ENCODE measurements at places on chromosomes 7 and 10.

DNA sequence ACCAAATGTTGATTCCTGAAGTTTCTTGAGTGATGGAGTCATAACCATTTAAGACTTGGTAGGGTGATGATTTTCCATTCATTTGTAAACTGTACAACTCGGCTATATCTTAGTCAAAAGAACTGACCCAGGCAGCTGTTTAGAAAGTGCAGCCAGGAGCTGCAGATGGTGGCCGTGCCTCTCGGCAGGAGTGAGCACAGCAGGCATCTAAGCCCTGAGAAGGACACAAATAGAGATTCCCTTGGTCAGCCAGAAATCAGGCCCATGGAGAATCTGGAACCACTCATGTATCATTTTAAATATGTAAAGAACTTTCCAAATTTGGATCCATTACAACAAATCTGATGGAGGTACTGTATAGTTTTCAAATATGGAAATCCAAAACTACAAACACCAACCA, 177.0 kb upstream of the AKR1E2 start:
- no peak for DNase-seq

DNA sequence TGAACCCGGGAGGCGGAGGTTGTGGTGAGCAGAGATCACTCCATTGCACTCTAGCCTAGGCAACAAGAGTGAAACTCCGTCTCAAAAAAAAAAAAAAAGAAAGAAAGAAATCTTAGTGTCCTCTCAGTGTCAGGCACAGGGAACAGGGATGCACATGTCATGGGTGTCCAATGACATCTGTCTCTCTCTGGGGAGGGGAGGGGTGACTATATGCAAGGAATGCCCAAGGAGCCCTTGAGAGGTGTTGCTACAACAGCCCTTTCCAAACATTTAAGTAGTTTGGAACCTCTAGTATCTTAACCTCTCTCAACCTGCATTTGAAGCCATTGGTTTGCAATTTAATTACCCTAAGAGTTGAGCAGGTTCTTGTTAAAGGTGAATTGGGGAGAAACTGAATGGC, 28.9 kb downstream of the PDLIM1 start:
- no peak for DNase-seq

- DNase-seq = no peak
Observed at GRCh38 chr7:117157241-117158209, 165.3 kb downstream of the WNT2 start.

- DNase-seq = no peak
Observed at GRCh38 chr10:50603151-50603850, 20.5 kb downstream of the SGMS1 start.

- DNase-seq = no peak
Observed at GRCh38 chr7:29915481-29916215, 74.0 kb downstream of the SCRN1 start.

DNA sequence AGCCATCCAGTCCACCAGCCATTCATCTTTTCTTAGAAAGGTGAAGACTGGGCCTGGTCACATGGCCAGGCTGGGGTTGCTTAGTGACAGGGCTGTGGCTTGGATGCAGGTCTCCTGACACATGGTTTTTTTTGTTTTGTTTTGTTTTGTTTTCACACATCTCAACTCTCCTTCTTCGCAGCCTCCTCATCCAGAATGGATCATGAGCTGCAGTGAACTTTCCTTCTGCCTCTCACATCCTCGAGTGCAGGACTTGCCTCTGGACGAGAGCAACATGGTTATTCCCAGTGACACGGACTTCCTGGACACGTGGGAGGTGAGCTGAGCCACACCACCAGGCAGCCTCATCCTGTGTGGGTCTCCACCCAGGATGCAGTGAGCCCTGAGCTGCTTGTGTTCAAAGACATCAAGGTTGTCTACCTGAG, 9.5 kb downstream of the AKR1E2 start:
- DNase-seq = no peak

DNA sequence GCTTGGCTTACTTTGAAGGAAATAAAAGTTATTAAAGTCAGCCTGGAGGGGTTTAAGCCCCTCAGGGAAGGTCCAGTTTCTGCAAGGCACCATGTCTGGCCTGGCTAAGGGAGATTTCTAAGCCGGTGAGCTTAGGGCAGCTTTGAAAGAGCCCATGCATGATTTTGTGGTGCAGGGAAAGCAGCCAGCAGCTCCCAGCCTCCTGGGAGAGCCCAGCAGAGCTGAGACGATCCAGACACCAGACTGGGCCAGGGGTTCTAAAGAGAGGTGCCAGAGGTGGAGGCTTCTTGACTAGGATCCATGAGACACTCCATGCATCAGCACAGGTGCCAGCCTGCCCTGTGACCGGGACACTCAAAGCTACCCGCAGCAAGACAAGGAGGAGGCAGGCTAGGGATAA, 59.6 kb upstream of the MKX start:
- no peak for DNase-seq

DNA sequence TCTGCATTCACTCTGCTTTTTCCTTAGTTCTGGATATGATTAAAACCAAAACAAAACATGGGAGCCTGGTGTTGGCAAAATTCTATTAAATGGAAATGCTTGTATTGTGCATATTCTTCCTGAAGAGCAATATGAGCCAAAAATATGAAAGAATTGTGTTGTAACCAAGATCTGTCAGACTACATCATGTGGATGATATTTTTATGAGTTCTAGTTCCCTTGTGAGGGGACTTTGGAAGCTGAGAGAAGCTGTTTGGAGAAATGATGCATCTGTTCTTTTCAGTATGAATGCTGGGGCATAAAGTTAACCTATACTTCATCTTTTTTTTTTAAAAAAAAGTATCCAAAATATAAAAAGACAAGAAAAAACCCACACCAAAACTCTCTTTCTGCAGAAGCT, 782.7 kb downstream of the ANKRD7 start:
- DNase-seq = no peak

- no peak for DNase-seq
Observed at GRCh38 chr7:139675127-139676125, 102.4 kb downstream of the HIPK2 start.

DNA sequence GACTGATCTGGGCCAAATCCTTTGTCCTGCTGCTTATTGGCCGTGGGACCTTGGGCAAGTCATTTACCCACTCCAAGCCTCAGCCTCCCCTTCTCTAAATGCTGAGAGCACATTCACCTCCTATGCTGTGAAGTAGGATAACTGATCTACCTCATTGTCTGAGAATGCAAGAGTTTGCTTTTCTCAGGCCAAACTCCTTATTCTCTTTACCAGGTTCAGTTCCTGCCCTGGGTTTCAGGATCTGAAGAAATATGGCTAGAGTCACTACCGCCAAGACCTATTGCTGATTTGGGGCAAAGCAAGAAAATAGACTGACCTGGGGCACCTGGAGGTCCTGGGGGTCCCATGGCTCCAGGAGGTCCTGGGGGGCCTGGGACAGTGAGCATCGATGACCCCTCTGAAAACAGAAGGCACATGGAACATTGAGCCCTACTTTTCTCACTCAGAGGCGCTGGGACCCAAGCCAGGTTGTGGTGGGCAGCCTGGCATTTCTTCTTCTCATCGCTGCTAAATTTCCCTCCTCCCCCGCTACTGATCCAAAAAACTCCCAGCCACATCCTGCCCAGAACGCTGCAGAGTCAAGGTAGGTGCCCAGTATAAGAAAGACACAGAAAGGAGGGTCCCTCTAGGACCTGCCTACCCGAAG, 42.4 kb downstream of the COL17A1 start:
- DNase-seq = no peak

DNA sequence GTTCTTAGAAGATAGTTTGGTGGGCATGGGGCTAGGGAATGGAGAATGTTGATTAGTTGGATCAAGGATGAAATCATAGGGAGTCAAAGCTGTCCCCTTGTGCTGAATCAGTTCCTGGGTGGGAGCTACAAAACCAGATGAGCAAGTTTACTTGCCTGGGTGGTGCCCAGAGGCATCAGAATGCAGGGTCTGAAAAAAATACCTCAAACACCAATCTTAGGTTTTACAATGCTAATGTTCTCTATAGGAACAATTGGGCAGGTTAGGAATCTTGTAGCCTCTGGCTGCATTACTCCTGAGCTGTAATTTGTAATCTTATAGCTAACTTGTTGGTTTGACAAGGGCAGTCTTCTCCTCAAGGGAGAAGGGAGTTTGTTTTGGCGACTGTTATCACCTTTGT, 34.4 kb downstream of the LHFPL3 start:
- DNase-seq = no peak

DNA sequence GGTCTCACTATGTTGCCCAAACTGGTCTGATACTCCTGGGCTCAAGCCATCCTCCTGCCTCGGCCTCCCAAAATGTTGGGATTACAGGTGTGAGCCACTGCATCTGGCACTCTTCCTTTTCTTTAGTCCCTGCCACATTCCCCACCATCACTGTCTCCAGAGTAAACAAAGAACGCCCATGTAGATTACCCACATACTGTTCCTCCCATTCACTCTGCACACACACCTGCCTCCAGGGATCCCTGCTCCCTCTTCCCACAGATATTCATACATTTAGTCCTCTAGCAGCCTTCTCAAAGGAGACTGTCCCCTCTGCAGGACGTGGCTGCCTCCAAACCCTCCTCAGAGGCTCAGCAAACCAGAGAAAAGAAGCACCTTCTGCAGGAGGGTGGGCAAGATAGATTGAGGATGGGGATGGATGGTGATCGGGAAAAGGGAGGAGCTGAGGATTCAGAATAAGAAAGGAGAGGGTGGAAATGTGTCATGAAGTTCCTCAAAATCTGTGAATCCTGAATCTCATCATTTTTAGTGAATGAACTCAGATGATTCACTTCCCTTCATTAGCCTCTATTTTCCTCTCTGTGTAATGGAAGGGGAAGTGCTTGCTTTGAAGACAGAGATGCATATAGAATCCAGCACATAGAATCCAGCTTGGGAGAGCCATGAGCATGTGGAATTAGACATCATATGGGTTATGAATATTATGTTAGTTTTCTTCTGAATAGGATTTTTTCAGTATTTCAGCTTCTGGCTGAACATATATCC, 5.5 kb upstream of the PLAU start:
- no peak for DNase-seq

- no peak for DNase-seq
Observed at GRCh38 chr7:158549616-158550393, 37.8 kb downstream of the PTPRN2 start.

DNA sequence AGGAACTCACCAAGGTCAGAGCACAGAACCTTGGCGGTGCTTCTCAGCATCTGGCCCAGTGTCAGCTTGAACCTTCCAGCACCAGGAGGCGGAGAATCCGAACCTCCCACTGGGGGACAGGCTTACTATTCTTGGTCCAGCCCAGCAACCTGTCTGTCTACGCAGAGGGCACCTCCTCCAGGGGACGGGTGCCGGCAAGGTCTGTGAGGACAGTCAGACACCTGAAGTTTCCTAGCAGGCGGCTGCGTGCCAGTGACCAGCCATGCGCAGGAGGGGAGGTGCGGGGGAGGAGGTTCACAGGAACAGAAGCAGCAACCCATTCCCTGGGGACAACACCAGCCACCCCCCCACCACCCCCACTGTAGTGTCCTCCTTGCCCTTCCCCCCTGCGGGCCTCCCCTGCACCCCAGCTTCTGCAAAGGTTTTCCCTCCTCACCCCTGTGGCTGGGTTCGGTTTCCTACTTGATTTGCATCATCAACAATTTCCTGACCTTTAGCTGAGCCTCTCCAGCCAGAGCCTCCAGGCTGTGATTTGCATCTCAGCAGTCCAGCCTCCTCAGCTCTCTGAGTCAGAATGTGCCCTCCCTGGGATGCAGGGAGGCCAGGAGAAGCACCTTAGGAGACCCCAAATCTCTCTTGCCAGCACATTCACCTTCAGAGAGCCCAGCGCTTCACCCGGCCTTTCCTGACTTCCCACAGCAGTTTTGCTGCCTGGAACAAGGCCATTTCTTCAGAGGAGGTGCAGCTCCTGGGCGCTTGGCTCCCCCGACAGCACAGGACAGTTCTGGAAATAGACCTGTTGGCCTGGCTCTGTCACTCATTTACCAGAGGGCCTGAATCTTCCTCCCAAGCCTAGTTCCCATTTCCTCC, 107.5 kb upstream of the NPS start:
- DNase-seq = no peak

- no peak for DNase-seq
Observed at GRCh38 chr7:130350945-130351790, 6.6 kb downstream of the CPA5 start.

DNA sequence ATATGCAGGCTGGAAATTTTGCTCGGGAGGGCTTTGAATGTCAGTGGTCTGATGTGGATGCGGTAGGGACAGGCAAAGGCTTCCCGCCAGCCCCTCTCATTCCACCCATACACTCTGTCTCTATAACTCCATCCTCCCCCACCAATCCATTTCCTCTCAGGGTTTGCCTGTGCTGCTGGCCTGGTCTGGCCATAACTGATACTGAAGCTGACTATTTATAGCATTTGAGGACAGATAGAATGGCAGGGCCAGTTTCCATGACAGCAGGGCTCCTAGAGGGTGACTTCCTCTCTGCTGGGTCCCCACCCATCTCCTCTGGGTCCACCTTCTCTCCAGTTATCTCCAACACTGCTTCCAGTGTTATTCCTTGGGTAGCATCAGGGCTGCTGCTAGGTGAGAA, 6.6 kb upstream of the PDLIM1 start:
- DNase-seq = no peak

- no peak for DNase-seq
Observed at GRCh38 chr10:115503546-115503945, 410.4 kb downstream of the ATRNL1 start.

- no peak for DNase-seq
Observed at GRCh38 chr10:12975266-12975665, 26.2 kb downstream of the CCDC3 start.

DNA sequence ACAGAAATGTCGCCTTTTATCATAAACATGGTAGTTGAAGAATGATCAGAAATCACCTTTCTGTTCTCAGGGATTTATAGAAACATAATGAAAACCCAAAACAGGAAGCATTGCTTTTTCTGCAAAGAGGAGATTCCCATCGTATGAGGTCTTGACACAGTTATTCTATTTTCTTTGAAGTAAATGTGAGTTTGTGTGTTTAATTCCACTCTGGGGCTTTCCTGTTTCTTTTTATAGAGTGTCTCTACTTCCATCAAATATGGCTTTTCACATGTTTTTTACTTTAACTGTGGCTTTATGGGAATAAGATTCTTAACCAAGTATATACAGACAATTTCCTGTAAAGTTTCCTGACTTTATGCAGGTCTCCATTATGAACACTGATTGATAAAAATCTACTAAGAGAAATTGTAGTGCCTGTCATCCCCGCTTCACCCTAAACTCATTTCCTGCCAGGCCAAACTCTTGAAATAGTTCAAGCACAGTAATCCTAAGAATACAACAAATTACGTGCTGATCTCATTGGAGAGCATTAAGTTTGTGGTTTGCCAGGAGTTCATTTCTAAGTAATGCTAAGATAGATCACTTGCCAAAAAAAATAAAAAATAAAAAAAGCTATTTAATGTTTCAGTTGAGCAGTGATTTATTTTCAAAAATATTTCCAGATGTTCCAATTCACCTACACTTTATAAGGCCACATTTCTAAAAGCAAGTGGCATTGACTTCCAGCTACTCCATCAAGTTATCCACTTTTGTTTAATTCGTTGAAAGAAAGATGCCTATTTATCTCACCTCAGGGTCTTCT, 52.2 kb upstream of the SEC61G start:
- no peak for DNase-seq
